Globus pallidus (tissue), 1 donor: ENCODE measurements at places on chromosomes 5 and 9.

DNA sequence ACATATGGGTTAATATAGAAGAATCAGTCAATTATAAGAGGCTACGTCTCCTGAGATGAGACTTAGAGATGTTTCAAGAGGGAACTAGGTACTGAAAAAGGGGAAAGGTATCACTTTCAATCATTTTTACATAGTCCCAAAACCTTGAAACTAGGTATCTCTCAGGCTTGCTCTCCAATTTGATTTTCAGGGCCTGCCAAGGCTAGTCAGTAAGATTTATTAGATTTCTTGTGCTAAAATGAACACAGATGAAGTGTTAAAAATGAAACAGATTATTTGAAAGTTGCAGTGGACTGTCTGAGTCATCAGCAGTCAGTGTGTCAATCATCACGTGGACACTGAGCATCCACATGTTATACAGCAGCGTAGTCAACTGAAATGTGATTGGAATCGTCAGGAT, 591.1 kb downstream of the DTWD2 start:
- no peak for DNase-seq

- no peak for DNase-seq
These were observed 34.4 kb upstream of the GNE start for GRCh38 chr9:36292641-36293040.

- no peak for DNase-seq
These were observed 84.5 kb upstream of the VCAN start for GRCh38 chr5:83387041-83387440.

DNA sequence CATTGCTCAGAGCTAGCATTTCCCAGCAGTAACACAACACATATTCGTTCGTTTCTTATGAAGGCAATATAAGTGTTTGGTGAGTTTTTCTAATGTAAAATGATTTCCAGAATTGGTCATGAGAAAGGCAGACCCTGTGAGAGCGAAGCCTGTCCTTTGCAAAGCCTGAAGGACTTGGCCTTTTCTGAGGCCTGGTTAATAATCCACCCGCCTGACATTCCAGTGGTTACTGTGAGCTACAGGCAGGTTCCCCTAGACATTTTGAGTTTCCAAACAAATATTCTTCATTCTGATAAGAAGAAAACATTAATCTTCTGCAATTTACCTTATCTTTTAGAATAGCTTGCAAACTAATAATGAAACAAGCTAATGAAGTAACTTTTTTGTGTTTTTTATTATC, 38.0 kb downstream of the ADAMTS16 start:
- DNase-seq = no peak
